AG04449 (cell line): ENCODE measurements at places on chromosomes 4 and X.

DNA sequence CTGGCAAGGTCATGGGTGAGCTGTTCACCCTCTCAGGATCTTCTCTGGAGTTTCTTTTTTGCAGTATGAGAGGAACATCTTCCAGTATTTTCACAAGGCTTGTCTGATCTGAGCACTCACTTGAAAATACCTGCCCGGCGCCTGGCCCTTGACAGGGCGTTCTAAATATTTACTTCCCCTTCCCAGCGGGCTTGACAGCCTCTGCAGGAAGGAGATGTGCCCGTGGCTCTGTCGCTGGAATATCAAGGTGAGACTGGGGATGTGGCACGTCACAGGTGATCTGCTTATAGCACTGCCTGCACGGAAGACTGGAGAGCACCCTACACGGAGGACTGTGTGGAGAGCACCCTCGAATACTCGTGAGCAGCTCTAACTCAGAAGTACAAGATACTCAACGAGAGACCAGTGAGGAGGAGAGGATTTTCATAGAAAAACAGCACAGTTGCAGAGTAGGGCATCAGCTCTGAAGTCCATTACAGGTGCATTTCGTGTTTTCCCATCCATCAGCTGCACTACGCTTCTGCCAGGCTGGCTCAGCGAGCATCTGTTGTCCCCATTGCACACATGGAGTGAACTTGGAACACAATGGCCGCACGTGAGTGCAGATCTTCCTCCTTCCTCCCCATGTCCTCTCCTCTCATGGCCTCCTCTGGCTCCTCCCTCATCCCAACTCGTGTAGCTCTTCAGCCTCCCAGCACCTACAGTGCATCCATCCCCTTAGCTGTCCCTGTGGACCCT lies 32.1 kb downstream of the ZBTB49 start:
- no peak for DNase-seq

DNA sequence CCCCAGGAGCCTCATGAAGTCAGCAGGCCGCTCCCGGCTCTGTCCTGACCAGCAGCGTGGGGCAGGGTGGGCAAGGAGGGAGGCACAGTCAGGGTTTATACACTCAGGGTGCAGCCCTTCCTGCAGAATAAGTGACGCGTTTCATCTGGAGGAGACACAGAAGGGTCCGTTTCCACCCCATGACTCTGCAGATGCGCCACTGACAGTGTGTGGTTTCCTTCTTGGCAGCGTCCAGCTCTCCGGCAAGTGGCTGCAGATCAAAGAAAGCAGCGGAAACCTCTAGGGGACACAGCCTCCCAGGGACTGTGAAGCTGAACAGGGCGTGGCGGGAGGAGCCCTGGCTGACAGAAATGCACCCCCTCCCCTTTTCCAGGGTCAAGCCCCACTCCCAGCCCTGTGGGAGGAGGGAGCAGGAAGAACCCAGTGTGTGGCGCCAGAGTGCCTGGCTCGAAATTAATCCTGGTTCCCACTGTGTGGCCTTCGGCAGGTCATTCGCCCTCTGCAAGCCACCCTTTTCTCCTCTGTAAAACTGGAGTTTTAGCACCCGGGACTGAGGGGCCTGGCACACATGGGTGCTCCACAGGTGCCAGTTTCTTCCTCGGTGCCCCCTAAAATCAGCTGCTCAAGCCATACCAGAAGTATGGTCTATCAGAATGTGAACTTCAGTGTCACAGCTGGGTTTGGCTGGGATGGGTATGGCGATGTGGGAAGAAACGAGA lies 17.3 kb upstream of the TBC1D14 start:
- no peak for DNase-seq

DNA sequence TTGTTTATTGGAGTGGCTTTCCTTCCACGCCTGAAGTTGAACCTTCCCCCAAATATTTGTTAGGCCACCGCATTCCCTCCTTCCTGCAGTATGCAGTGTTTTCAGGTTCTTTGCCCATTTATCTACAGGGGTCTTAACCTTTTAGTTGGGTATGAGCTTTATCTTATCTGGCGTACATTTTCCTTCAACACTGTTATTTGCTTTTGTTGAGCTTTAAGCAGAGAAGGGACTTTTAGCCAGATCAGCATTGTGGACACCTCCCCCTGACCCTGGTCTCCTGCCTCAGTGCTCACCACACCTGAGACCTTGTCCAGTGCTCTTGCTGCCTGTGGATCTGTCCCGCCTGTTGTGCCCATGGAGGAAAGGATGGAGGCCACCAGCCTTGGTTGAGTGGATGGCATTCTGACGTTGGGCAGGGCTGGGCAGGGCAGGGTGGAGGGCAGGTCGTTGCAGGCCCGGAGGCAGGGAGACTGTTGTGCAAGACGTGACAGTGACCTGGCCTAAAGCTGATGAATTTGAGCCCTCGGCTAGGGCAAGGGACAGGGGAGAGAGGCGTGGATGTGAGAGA lies 998 bp upstream of the DUSP9 start:
- DNase-seq: no peak

- DNase-seq: no peak
Observed at GRCh38 chrX:80648023-80648422, 161.7 kb downstream of the BRWD3 start.

- DNase-seq: no peak
Observed at GRCh38 chr4:5152521-5152920, 101.2 kb downstream of the STK32B start.

DNA sequence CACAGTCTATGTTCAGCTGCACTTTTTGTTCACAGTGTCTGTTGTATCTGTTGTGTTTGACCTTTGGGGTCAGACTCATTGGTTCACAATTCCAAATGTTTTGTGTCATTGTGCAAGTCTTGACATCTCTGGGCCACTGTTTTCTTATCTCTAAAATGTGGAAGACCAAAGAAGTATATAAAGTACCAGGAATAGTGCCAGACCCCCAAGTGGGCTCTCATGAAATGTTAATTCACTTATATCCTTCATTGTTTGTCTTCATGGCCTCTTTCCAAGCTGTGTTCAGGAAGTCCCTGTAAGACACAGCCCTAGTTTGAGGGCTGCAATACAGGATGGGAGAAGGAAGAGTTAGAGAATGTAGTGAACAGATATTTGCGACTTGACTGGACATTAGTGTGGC lies 468.3 kb upstream of the BOD1L1 start:
- DNase-seq: no peak

DNA sequence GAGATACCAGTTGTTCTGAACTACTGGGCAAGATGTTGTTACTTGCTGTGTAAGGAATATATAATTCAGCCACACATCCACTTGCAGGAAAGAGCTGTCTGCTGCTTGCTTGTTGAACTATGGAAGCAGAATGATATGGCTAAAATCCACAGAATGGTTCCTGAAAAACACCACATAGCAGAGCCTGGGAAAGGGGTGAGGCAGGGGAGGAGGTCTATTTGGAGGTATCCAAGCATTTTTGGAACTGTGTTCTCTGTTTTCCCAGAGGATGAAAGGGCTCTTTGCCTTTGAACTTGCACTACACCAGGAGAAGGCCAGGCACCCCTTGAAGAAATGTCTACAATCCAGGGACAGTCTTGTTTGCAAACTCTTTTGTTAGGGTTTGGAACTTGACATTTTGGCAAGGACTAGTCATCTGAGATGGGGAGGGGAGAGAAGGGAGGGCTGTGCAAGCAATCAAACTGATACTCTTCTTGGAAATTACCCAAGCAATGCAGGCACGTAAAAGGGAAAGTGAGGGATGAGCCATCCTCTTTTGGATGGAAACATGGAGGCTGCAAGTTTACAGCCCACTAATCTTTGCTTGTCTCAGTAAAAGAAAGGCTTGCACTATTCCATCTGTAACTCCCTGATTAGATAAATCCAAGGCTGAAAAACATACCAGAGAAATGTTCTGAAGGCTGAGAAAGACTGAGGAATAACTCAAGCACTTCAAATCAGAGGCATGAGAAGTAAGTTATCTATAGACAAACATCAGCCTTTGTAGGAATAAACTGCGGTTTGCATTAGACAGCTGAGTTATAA lies 141.0 kb downstream of the TSPAN5 start:
- DNase-seq: no peak

- no peak for DNase-seq
Observed at GRCh38 chrX:9114245-9114644, 80.3 kb upstream of the FAM9B start.

DNA sequence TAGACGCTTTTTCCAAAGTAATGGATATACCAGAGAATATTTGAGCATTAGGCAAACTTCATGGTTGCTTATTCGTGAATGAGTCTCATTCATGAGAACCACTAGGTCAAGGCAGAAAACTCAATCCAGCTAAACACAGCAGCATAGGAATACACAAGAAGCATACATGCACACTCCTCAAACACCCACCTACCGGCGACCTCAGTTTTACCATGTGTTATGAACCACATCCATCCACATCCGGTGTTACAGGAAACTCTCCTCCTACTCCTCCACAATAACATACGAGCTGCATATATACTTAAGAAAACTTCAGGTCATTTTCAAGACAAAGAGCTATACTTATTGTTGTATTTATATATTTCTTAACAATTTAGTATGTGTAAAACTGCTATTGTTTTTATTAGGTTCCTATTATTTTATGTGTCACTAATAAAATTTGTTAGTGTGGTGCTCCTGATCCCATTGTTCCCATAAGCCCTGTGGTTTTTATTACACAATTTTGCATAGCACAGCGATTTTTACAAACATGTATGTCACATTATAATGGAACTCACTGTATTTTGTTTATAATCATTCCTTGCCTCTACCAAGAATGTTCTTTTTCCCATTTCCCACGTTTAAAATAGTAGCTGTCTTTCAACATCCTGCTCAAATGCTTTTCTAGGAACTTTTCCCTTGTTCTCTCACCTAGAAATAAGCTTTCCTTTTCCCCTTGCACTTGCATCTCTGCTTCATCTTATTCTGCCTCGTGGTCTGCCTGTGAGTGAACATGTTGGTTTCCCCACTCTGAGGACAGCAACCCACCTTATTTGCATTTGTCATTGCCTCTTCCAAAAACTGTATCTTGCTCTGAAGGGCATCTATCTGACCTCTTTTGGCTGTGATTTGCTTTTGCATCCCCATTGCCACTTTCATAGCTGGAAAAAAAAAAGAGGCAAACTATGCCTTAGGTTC lies 48.3 kb downstream of the STBD1 start:
- DNase-seq: no peak

- DNase-seq: no peak
Observed at GRCh38 chr4:145769450-145770037, 89.6 kb downstream of the C4orf51 start.

GRCh38 chr4:74632634-74633033 lies 161.7 kb downstream of the BTC start:
- DNase-seq: peak; percentile 12

DNA sequence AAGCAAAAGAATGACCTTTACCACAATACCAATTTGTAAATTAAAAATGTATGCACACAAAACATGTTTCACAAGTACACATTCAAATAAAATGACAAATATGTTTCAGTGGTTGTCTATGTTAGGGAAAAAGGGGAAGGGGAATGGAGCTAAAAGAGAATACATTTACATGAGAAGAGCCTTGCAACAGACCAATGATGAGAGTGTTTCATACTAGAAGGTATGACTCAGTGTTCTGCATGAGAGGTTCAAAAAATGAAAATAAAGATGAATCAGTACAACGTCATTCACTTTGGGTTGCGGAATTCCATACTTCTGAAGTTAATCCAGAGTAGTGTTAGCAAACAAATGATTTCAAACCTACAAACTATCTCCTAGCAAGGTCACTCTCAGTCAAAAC lies 51.7 kb downstream of the RPGR start:
- DNase-seq: peak; percentile 71

GRCh38 chr4:6343939-6344408 lies 74.3 kb downstream of the WFS1 start:
- DNase-seq: peak; percentile 19

GRCh38 chr4:154132406-154132805 lies 343.5 kb upstream of the SFRP2 start:
- no peak for DNase-seq

DNA sequence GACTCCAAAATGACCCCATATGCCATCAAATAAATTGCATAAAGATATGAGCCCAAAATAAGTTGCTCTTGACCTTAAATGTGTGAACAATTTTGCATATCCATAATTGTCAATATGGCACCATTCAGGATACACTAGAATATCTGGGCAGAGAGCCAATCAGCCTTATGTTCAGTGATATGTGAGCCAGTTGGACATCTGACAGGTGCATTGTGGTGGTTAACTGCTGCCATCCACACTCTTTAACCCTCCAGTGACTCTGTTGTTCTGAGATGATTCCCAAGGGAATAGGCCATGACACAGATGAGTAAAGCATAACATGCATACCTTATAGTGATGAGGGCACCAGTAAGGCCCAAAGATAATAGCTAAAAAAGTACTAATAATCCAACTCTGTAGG lies 500.1 kb downstream of the PCDH18 start:
- DNase-seq: no peak

DNA sequence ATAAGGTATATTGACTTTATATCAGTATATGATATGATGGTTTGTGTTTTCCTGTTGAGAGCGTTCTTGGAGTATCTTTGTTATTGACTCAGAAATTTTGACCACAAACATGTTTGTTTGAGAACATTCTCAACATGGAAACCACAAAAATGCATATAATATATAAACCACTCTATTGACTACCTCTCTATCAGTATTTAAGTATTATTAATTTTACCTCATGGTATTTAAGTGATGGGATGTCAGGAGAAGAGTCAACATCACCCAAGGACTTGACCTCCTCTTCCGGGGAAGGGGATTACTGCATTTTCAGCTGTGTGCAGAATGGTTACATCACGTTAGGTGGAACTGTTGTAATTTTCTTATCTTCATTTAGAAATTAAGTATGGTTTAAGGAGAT lies 54.3 kb upstream of the PUDP start:
- no peak for DNase-seq

GRCh38 chrX:13377550-13377934 lies 57.7 kb upstream of the ATXN3L start:
- DNase-seq: peak; percentile 76

DNA sequence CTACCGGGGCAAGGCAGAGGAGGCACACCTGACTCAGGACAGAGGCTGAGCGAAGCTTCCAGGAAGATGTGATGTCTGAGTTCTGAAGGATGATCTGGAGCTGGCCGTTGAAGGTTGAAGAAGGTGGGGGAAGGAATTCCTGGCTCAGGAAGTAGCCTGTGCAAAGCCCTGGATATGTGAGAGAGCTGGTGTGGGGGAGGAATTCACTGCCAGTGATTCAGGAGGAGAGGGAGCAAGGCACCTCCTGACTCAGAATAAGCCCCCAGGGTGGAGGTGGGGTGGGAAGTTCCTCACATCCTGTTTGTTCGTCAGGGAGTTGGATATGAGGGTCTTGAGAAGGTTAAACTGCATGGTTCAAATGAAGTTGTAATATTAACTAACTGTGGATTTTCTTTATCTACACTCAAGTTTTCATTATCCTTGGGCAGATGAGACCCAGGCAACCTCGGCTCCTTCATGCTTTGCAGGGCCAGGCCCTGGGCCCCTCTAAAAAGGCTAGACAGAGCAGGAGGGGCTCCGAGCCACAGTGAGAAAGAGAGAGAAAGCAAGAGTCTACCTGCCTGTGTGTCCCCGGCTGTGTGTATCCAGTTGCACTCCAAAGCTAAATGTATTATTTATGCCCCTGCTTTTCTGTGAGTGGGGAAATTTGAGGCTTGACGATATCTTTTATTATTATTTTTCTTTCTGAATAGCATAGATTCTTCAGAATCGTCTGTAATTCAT lies 7.1 kb downstream of the NHSL2 start:
- no peak for DNase-seq

GRCh38 chrX:40175511-40176350 lies 78.0 kb upstream of the BCOR start:
- no peak for DNase-seq
